NCI-H1930 (cell line): ENCODE measurements at places on chromosomes 5 and 9.

GRCh38 chr5:37916525-37916924 lies 76.7 kb upstream of the GDNF start:
- no peak for DNase-seq

DNA sequence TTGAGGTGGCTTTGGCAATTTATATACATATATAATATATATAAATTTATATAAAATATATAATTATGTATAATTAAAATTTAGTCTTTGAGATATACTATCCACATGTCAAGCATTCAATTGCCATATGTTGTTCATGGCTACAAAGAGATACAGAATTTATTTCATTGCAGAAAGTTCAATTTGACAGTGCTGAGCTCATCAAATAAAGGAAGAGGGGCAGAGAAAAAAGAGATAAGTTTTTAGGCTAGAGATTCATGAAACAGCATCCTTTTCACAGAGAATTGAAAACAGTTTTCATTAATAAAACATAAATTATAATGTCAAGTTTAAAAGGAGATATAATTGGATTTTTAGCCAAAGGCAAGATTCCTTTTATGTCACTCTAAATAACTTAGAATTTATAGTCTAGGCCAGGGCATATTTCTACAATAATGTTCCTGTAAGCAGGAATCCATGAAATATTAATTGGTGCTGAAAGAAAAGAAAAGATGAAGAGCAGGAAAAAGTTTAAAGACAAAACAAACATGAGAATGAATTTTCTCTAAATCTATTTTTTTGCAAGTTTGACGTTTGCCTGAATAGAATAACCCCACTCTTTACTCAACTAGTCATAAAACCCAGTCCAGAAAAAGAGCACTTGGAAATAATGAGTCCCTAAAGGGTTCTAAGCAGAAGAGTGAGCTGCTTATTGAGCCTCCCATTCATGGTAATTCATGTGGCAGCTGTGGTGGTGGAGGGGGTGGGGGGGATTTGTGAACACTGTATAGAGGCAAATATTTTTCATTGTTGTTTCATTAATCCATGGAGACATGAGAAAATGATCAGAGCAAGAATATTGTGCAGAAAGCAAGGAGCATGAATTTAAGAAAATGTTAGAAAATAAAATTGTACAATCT lies 1279.5 kb downstream of the CDH12 start:
- DNase-seq = peak; percentile 81

DNA sequence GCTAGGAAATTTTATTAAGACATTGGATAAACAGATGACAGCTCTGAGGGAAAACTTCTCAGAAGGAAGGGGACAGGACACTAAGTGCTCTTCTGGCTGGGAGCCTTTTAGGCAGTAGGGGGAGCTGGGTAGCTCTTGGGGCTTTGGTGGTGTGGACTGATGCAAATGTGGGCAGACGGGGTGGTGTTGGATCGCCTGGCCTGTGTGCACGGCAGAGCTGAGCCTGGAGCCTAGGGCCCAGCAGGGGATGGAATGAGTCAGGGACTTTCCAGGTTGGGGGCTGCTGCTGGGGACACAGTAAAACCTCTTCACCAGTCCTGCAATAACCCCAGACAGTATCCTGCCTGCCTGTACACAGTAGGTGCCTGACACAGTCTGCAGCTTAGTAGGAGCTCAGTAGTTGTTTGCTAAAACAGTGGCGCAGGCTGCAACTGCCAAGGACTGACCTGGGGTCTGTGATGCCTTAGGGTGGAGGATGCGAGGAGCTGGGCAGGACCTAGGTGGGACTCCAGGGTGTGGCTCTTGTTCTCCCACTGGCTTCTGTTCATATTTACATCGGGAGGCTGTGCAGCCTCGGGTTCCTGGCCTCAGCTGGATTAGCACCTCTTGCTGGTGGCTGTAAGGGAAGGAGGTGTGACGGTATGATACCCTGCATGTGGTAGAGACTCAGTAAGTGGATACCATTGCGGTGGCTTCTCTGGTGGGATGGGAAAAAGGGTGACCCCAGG lies 83.8 kb downstream of the DAB2IP start:
- no peak for DNase-seq

GRCh38 chr5:103446813-103447212 lies 115.8 kb downstream of the NUDT12 start:
- DNase-seq = no peak

GRCh38 chr9:125049212-125050049 lies 93.9 kb downstream of the SCAI start:
- no peak for DNase-seq

- no peak for DNase-seq
Measured at GRCh38 chr5:139895647-139896046, 100.0 kb downstream of the PSD2 start.

DNA sequence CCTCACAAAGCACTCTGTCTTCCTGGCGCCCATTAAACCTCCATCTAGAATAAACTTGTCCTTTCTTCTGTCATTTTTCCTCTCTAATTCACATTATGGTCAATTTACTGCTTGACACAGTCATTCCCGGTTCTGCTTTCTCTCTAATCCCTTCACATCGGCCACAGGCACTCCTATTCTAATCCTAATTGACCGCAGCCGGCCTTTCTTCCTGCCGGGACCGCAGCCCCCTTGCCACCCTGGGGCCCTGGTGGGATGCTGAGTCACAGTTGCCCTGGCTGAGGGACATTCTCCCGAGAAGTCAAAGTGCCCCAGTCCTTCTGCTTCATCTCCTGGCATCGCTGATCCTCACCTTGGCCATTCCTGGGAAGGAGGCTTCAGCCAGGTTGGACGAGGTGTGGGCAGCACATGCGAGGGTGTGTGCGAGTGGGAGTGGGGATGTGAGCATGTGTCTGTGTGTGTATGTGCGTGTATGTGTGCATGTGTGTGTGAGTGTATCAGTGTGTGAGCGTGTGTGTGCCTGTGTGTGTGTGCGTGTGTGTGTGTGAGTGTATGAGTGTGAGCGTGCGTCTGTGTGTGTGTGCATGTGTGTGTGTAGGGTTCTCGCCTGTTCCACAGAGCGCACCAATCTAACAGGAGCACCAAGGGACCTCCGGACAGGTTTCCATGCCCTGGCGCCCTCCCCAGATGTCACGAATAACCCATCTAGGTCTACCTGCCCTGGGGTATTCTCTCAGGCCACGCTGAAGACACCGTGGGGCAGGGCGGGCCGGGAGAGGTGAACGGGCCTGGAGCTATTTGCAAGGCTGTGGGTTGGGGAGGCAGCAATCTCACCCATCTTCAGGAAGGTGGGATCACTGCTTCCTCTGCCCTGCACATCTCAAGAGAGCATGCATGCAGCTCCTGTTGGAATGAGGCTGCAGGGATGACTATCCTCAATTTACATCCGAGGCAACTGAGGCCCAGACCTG lies 191.2 kb downstream of the PAX5 start:
- no peak for DNase-seq

GRCh38 chr5:97009212-97009898 lies 73.5 kb downstream of the LNPEP start:
- DNase-seq = no peak

GRCh38 chr9:129493002-129493705 lies 127.7 kb downstream of the C9orf50 start:
- DNase-seq = no peak

GRCh38 chr5:181151146-181151545 lies 3.8 kb downstream of the OR2V2 start:
- no peak for DNase-seq

- DNase-seq = no peak
Measured at GRCh38 chr5:87169300-87169991, 98.2 kb upstream of the RASA1 start.

- no peak for DNase-seq
Measured at GRCh38 chr9:107874591-107875369, 385.2 kb upstream of the KLF4 start.

GRCh38 chr9:121859646-121860045 lies 208.2 kb downstream of the DAB2IP start:
- no peak for DNase-seq

DNA sequence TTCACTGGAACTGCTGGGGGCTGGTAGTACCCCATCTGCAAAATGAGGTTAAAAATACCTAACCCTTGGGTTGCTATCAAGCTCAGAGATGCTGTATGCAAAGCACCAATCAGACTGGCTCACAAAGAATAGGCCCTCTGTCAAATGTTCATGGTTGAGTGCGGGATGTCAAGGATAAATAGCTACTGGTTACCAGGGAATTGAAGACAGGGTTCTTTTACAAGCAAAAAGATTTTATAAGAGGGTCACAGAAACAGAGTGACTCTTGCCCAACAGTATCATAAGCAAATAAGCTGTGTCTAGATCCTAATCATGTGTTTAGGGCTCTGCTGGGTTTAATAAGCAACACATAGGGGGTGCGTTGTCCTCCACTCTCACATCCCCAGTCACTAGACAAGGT lies 11.9 kb downstream of the SYK start:
- no peak for DNase-seq

GRCh38 chr5:115583474-115583873 lies 18.8 kb downstream of the TICAM2 start:
- DNase-seq = no peak

DNA sequence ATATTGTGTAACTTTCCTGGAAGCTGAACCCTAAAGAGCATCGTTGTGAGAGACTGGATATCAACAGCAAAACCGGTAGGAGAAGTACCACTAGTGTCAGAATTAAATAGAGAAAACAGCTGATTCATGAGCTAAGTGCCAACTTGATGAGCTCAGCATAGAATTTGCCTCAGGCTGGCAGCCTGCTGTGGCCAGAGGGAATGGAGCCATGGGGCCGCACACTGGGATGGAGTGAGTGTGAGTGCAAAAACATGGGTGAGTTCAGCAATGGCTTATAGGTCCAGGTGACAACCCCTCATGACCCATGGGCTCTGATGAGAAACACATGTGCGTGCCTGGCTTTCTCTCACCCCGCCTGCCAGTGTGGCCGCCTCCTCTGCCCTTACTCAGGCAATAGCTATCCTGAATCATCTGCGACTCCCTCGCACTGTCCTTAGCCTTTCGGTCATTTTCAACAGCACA lies 25.4 kb downstream of the ADAMTS16 start:
- DNase-seq = no peak

- DNase-seq = no peak
Measured at GRCh38 chr5:177194268-177194667, 60.7 kb downstream of the NSD1 start.

- no peak for DNase-seq
Measured at GRCh38 chr9:18604767-18605730, 131.1 kb downstream of the ADAMTSL1 start.

- no peak for DNase-seq
Measured at GRCh38 chr9:127269449-127269848, 4.9 kb downstream of the GARNL3 start.

GRCh38 chr5:31663519-31663918 lies 24.6 kb downstream of the PDZD2 start:
- DNase-seq = no peak

DNA sequence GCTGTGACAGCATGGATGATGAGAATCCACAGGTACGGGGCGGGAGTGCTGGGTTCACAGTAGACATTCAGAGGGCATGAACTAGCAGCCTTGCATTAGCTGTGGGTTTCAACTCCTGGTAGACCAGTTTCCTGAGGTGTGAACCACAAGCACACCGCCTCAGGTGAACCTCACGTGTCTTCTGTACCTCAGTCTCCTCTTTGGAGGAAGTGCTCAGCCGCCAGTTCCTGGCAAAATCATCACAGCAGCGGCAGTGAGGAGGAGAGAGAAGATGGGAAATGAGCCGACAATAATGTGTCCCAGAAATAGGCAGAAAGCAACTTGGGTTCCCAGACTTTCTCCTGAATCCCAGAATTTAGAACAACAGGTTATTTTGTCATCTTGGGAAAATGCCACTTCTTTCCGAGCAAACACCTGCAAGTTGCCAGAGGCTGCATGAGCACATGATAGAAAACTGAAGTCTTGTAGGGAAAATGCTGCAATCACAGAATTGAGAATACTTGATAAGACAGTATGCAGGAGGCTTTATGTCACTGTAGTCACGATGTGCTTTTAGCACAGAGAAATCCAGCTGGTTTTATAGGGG lies 258.5 kb downstream of the AOPEP start:
- no peak for DNase-seq
